Heart left ventricle (tissue), 16 donors: ENCODE measurements at places on chromosomes 2 and 18. TPM values are rescaled to one million over a fixed set of nuclear protein-coding genes. Genes with fewer than 3 reads are reported as not detected.

GRCh38 chr18:77249569-77250500 is at the start of gene GALR1:
Gene GALR1 (plus strand): TSS chr18:77249848. CDS start chr18:77250549, 701 bp downstream.
- peaks cover 3% of the 10 kb centered on the region for H3K4me1 ChIP-seq
- no peak within 1 kb of the TSS for H3K27ac ChIP-seq
- H3K27me3 ChIP-seq, result peaks cover 25% of the 10 kb centered on the region
- DNase-seq, result no peak

- H3K4me3 ChIP-seq, result no peak overlapping the region
- H3K36me3 ChIP-seq, result no peaks in the 10 kb centered on the region
- H3K4me1 ChIP-seq, result no peaks in the 10 kb centered on the region
- no peak overlapping the region for H3K27ac ChIP-seq
- DNase-seq, result no peak
Observed at GRCh38 chr2:225025917-225026571, 16.2 kb downstream of the DOCK10 start.

GRCh38 chr2:158575051-158575635 is 118.4 kb downstream of the PKP4 start:
- H3K4me3 ChIP-seq, result no peak overlapping the region
- H3K36me3 ChIP-seq, result peaks cover 4% of the 10 kb centered on the region

DNA sequence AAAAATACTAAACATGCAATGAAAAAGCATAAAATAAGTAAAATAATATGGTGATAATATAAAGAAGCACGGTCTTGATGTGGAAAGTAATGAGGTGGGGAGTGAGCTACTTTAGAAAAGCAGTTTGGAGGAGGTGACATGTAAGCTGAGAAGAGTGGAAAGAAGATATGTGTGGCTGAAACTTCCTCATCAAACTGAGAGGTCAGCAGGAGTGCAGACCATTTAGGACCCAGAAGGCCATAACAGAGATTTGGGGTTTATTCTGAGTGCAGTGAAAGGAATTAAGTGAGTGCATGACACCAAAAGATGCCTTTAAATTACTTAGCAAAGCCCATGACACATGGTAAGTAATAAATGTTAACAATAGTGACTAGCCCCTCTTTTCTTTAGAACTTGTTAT is 24.4 kb upstream of the TMEM182 start:
- no peak overlapping the region for H3K27ac ChIP-seq
- H3K36me3 ChIP-seq, result no peaks in the 10 kb centered on the region
- DNase-seq, result no peak

GRCh38 chr2:15802657-15803542 is 137.4 kb upstream of the MYCN start:
- H3K27ac ChIP-seq, result no peak overlapping the region
- H3K36me3 ChIP-seq, result no peaks in the 10 kb centered on the region
- DNase-seq, result no peak
- no peaks in the 10 kb centered on the region for H3K4me1 ChIP-seq

DNA sequence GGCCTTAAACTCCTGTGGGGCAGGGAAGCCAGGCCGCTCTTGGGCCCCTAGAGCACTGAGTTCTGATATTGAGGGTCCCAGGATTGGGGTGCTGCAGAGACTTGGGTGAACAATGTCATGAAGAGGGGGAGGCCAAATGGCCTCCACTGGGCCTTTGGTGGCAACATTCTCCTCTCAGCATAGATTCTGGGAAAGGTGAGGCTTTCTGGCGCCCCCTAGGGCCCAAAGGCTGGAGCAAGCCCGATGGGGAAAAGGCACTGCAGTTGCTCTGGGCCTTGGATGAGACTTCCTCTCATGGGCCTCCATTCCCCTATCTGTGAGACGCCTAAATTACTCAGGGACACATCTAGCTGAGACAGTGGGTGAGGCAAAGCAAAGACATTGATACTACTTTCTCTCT is 84.8 kb downstream of the ACAA2 start:
- H3K4me1 ChIP-seq, result no peaks in the 10 kb centered on the region
- H3K27me3 ChIP-seq, result no peaks in the 10 kb centered on the region
- no peak overlapping the region for H3K4me3 ChIP-seq
- H3K36me3 ChIP-seq, result no peaks in the 10 kb centered on the region
- H3K27ac ChIP-seq, result no peak overlapping the region
- DNase-seq, result no peak

DNA sequence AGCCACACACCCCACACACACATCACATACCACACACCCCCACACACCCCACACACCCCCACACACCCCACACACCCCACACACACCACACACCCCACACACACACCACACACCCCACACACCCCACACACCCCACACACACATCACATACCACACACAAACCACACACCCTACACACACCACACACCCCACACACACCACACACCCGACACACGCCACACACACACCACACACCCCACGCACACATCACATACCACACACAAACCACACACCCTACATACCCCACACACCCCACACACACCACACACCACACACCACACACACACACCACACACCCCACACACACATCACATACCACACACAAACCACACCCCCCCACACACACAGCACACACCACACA is 22.4 kb downstream of the TWIST2 start:
- H3K36me3 ChIP-seq, result no peaks in the 10 kb centered on the region
- H3K4me3 ChIP-seq, result no peak overlapping the region
- H3K4me1 ChIP-seq, result no peaks in the 10 kb centered on the region
- no peak for DNase-seq
- no peaks in the 10 kb centered on the region for H3K27me3 ChIP-seq
- no peak overlapping the region for H3K27ac ChIP-seq

Gene TXNDC2
- not detected for total RNA-seq

Gene DNER
- 1.7 TPM for total RNA-seq

Gene SALL3
- total RNA-seq, result 0.04 TPM
